ENCODE measurements at places on chromosomes 6 and 20.

GRCh38 chr20:6178537-6178936 lies 55.7 kb upstream of the FERMT1 start:
- DNase-seq, result no peak

- peak; percentile 33 for DNase-seq
These were observed 12.3 kb upstream of the CST7 start for GRCh38 chr20:24936526-24937407.

- no peak for DNase-seq
These were observed 81.0 kb downstream of the AKAP7 start for GRCh38 chr6:131216246-131216645.

DNA sequence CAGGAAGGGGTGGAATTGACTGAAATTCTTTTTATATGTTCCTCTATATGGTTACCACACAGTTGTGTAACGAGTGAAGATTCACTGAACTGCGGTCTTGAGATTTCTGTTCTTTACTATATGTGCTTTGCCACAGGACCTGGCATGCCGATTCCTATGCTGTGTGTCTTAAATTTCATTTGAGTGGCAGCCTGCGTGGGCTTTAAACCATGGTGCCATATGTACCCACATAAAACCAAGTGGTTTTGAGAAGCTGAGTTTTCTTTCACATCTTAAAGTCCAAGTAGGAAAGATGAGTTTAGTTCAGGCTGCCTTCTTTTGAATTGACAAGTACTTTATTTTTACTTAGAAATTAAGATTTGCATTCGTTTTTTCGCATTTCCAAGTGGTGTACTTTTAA lies 101.1 kb downstream of the DOK5 start:
- no peak for DNase-seq

DNA sequence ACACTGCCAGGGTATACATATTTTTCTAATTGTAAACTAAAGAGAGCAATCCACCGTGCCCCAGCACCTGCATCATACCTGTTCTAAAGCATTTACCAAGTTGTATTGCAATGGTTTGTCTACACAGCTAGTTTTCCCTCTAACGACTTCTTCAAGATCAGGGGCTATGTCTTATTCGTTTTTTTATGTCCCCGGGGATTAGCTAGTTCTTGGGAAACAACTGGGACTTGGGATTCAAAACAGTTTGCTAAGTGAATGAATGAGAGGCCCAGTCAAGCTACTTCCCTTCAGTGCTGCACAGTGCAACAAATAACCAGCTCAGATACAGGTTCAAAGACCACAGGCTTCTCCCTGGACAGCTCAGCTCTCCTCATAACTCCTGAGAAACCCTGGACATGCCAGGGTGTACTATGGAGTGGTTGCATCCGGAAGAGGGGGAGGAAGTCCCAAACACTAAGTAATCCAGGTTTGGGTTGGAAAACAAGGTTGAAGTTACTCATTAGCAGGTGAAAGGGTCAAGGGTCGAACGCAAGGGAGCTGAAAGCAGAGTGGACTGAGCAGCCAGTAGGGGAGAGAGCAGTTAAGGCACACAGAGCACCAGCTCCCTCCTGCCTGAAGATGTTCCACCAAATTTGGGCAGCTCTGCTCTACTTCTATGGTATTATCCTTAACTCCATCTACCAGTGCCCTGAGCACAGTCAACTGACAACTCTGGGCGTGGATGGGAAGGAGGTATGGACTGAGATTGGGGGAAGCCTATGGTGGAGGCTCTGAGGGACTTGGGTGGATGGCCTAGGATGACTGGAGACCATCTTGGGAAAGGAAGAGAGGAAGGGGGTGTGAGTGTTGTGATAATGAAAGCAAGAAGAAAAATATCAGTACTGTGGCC lies at the start of gene APOM:
TSS of gene APOM (plus strand) at position 546 of the 889 bp plus-strand sequence. CDS start at position 619, 73 bp downstream.
- no peak for DNase-seq

GRCh38 chr20:32580970-32581838 lies 3.9 kb downstream of the NOL4L start:
- no peak for DNase-seq

GRCh38 chr6:1023229-1023628 lies 288.7 kb upstream of the FOXQ1 start:
- no peak for DNase-seq

GRCh38 chr6:42224222-42225028 lies 6.8 kb upstream of the MRPS10 start:
- no peak for DNase-seq

DNA sequence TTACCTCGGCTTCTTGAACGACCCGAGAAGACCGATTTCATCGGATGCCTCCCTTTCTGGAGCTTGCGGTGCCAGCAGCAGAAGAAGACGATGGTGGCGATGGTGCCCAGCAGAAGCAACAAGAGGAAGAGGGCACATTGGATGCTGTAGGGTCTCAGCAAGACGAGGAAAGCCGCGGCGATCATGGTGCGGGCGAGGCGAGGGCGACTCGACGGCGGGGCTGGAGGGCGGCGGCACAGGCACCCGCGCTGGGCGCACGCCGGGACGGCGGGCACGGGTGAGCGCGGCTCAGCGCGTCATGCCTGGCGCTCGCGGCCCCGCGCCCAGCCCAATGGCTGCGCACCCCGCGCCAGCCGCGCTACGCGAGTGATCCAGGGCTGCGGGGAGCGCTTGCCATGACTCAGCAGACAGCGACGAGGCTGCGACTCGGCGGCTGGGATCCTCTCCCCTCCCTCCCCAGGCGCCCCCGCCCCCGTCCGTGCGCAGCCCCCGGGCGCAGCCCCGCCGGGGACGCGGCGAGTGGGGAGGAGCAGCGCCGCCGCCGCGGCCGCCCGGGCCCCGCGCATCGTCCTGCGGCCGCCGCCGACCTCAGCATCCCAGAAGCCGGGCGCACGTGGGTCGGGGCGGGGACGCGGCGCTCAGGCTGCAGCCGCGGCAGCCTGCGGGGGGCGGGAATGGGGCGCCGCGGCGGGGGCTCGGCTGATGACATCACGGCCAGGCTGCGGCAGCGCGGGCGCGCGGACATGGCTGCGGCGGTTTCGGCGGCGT lies at the start of gene BEND6:
TSS of gene BEND6 (plus strand) at position 705 of the 768 bp plus-strand sequence. CDS start 26,704 bp downstream, outside the sequence.
- peak; percentile 63 for DNase-seq

DNA sequence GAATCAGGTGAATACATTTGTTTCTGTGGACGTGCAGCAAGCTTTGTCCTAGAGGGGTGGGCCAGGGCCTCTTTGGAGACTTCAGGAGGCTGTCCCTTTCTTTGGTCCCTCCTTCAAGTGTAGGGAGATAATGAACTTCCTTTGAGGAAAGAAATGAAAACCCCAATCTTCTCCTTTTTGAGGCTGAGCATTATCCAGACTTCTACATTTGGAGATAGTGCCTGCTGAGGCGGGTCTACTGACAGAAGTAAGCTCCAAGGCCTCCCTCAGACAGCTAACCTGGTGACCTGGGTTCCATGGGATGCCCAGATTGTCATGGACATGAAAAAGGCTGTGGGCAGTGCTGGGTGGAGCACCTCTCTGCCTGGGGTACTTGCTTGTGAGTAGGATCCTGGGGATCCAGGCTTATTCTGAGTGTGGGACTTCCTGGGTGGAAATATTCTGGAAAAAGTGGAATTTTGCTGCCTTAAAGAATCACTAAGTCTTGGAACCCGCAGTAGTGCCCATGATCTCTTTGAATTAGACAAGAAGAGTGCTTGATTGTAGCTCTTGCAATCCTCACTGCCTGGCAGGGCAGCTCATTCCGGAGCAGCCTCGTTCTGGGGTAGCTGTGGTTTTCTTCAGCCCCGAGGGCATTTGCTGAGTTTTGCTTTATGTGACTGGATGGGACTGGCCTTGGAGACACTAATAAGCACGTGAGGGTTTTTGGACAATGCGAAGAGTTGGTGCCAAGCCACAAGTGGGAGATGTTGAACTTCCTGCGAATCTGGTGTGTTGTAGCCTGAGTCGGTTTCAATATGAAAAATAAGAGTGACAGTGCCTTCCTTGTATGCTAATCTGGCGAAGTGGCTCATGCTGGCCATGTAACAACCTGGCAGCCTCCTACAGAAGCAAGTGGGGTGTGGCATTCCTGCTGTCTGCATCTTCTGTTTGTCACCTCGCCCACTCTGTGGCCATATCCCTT lies 28.1 kb downstream of the SNRNP48 start:
- peak; percentile 71 for DNase-seq

- DNase-seq, result no peak
These were observed at the start of gene GTSF1L for GRCh38 chr20:43726811-43727338. GTSF1L (minus strand) TSS chr20:43727002; CDS start chr20:43726694, 308 bp downstream.

DNA sequence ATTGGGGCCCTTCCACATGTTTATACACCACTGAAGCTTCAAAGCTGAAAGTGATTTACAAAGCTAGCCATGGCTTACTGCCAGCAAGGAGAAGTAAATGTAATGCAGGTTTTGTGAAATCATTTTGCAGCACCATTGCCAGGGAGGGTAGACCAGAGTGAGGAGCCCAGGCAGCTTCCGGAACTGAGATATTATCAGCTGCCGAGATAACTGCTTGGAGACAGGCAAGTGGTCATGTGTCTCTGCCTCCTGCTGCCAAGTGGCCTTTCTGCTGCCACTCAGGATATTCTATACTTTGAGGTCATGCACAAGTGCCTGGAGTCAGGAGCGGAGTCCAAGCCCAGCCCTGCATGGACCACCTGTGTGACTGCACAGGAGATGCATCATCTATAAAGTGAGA lies 160.2 kb downstream of the SYNDIG1 start:
- DNase-seq, result no peak

DNA sequence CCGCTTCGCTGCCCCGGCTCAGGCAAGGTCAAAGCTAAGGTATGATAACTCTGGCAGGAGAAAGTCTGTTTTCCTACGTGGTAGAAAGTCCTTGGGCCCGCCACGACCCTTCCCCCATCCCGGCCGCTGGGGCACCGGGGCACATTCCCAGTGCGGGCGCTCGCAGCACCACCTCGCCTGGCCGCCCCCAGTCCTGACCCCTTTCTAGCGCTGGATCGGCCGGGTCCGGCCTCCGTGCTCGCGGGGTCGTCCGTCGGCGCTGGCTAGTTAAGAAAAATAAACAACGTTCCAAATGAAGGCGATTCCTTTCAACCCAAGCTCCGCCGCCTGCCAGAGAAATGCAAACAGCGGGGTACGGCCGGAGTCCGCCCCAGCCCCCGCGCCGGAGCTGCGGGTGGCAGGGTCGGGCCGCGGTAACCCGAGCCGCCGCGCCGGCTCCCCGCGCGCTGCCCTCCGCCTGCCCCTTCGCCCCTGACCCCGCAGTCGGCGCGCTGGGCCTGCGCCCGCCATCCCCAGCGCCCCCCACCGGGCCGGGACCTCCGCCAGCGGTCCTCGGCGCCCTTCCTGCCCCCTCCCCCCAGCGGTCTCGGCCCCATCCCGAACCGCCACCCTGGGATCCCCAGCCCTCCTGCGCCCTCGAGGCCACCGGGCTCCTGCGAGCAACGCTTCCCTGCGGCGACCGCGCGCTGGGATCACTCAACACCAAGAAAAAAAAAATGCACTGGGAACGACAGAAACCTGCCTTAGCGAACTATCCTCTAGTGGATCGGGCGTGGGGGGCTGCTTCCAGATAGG lies 37.6 kb downstream of the NCR2 start:
- DNase-seq, result no peak

- DNase-seq, result no peak
These were observed 63.9 kb downstream of the KCNS1 start for GRCh38 chr20:45037050-45037449.

DNA sequence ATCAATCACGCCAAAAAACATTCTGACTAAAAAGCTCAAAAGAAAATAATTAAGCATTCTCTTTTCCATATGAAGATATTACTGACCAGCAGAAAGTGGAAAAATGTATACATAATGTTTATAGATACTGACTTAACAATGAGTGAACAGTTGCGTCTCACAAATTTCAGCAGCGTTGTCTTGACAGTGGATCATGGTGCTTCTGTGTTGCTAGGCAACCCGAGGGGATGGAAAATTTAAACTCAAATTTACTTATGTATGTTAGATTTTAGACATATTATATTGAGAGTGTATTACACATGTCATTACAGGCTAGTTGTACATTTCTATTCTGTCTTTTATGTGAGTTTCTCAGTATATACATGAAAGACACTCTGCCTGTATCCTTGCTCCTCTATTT lies 110.2 kb downstream of the LAMA2 start:
- DNase-seq, result no peak

GRCh38 chr20:62791301-62792181 lies 4.7 kb upstream of the MRGBP start:
- peak; percentile 64 for DNase-seq

GRCh38 chr6:160300076-160300695 lies 41.6 kb upstream of the SLC22A2 start:
- DNase-seq, result no peak

GRCh38 chr6:127267646-127268625 lies 1.3 kb downstream of the RNF146 start:
- DNase-seq, result no peak

DNA sequence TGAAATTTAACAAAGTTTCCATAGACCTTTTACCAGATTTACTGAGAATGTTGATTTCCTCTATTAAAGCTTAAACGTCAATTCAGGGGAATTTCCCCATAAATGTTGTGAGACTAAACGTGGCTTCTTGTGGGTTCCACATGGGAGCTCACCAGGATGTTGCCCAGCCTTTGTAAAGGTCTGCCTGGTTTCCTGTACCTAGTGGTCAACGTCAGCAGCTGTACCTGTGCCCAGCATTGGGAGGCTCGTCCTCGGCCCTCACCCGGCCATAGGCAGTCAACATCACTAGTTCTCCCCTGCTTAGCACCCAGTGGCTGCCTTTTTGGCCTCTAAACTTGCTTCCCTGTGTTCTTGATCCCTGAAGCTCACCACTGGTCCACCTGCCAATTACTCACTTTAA lies 22.1 kb upstream of the CD83 start:
- no peak for DNase-seq

DNA sequence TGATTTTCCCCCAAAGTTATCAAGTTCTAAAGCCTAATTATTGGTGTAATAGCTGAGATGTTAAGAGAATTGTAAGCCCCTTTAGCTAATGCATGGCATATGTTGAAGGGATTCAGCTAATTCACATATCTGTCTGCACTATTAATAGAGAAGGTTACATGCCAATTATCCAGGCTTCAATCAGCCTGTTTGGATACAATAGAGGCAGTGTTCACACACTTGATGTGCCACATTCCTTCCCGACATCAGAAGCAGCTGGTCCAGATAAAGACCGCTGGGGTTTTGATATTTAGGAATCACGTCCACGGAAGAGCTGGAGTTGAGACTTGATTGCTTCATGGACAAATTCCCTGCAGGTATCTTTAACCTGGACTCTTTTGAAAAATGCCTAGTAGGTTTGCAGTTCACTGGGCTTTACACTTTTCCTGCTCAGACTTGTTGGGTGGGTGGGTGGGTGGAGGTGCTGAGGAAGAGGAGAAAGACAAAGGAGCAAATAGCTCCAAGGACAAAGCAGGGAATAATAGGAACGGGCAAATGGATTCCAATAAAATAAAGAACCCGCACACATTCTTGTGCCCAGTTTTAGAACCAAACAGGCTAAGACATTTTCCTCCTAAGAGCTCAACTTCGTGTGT lies 142.6 kb upstream of the ZNF217 start:
- DNase-seq, result no peak

DNA sequence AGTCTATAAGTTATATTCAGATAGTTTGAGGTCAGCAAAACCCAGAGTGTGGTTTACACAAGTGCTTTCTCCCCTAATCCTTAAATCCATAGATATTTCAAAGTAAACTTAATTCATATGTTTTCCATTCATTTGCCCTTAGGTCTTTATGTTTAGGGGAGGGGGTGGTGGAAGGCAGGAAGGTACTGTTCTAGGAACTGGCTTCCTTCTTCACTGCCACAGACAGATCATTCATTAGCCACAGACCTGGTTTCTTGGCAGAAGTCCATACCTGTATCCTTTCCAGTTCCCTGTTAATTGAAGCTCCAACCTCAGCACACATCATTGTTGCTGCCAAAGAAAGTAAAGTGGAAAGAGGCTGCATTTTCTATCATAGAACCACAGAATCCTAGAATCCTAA lies 123.0 kb downstream of the AIG1 start:
- DNase-seq, result no peak

Data from tibial artery (tissue), 4 donors.